ENCODE measurements at places on chromosomes 6 and 20.

GRCh38 chr20:18046535-18046934, 11.2 kb downstream of the OVOL2 start:
- no peak for DNase-seq

GRCh38 chr6:101545191-101545590, 151.7 kb downstream of the GRIK2 start:
- DNase-seq = no peak

- DNase-seq = no peak
Observed at GRCh38 chr6:77245026-77245425, 218.3 kb downstream of the HTR1B start.

- DNase-seq = no peak
Observed at GRCh38 chr20:56359212-56360132, 698 bp downstream of the FAM210B start.

- no peak for DNase-seq
Observed at GRCh38 chr6:31805939-31806469, 762 bp downstream of the LSM2 start.

GRCh38 chr6:37934276-37934675, 114.7 kb downstream of the ZFAND3 start:
- no peak for DNase-seq

DNA sequence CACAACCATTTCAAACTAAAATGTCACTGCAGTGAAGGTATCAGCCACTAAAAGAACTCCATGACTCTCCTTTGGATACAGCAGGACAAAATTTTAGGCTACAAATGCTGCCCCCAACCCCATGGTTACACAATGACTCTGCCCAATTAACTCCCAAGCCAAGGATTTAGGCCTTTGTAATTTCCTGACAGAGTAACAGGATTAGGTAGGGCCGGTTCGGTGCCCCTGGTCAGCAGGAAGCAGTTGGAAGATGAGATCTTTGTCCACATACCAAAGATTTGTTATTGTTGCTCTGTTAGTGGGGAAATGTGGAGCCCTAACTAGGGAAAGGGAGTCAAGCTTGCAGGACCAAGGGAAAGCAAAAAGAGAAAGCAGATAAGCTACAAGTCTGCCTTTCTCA, 26.7 kb upstream of the RIPK1 start:
- DNase-seq = no peak

DNA sequence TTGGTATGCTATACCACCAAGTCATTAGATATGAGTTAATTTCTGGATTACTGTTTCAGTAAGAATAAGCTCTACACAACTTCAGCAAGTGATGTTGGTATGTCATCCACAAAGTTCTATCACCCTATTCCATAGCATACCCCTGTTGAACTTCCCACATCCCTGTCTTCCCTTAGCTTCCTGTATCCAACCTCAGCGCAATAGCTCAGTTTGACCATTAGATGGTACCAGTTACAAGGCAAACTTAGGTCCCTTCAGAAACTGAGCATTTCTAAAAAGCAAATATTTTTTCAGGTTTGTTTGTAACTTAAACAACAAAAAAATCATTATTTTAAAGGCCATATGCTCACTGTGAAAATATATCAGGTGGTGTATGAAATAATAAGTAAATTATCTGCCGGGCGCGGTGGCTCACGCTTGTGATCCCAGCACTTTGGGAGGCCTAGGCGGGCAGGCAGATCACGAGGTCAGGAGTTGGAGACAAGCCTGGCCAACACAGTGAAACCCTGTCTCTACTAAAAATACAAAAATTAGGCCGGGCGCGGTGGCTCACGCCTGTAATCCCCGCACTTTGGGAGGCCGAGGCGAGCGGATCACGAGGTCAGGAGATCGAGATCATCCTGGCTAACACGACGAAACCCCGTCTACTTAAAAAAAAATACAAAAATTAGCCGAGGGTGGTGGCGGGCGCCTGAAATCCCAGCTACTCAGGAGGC, 8.8 kb upstream of the MOG start:
- DNase-seq = no peak

DNA sequence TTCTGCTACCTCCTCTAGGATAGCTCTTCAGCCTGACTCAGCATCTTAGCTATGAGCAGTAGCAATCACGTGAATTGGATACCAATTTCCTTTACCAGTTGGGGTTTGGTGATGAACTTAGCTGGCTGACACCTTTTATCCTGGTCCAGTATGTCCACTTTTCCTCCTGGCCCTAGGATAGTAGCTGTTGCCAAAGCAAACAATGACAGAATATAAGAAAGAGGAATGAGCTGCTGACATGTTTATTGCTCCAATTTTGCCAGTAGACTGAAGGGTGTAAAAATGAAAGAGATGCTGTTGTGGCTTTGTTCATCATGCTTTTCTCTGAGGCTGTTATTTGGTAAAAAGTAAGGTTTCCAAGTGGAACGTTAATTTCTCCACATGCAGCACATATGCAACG, 168.3 kb upstream of the JAG1 start:
- DNase-seq = no peak

GRCh38 chr6:61951586-61951985, 334.4 kb downstream of the KHDRBS2 start:
- no peak for DNase-seq

- DNase-seq = no peak
Observed at GRCh38 chr6:113181164-113181563, 676.0 kb upstream of the MARCKS start.

DNA sequence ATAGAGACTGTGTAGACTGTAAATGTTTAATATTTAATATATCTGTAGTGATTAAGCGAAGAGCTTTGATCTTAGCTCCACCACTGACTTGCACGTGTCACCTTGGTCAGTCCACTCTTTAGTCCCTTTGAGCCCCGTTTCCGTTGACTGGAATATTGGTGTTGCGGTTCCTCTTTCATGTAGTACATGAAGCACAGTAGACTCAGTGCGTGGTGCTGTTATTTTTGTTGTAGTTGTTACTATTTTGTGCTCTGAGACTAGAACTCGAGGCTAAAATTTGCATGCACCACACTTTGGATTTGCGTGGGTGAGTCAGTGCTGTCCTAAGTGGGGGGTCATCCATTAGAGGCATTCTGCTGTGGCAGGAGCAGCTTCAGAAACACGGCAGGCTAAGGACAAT, 291.4 kb downstream of the QKI start:
- DNase-seq = no peak

- no peak for DNase-seq
Observed at GRCh38 chr6:122799140-122799745, 10.2 kb downstream of the SMPDL3A start.

GRCh38 chr6:139984317-139984716, 609.9 kb upstream of the CITED2 start:
- no peak for DNase-seq

GRCh38 chr20:57619051-57619831, 985 bp downstream of the ZBP1 start:
- no peak for DNase-seq

DNA sequence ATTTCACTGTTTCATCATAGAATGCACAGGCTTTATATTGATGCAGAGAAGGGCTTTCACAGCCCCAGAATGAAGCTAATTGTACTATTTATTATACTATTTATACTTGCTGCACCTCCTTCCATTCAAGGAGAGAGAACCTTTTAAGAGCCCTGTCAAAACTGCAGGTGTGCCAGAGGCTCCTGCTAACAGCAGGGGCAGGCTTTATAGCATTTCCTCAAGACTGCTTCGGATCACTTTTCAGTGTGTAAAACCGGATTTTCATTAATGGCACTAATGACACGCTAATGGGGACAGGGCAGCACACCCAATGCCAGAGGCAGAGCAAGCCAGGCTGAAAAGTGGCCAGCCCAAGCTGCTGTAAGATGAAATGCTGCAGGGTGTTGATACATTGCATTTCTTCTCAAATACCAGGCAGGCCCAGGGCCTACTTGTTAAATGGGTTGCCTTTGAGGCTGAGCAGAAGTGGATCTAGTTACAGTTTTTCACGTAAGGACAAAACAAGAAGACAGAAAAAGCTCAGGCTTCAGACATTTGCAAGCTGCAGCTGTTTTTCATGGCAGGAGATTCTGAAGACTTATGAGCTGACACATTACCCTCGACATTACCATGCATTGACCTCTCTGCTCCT, 487.7 kb upstream of the BTBD3 start:
- DNase-seq = no peak

- no peak for DNase-seq
Observed at GRCh38 chr6:170101281-170102035, 189.4 kb downstream of the DLL1 start.

DNA sequence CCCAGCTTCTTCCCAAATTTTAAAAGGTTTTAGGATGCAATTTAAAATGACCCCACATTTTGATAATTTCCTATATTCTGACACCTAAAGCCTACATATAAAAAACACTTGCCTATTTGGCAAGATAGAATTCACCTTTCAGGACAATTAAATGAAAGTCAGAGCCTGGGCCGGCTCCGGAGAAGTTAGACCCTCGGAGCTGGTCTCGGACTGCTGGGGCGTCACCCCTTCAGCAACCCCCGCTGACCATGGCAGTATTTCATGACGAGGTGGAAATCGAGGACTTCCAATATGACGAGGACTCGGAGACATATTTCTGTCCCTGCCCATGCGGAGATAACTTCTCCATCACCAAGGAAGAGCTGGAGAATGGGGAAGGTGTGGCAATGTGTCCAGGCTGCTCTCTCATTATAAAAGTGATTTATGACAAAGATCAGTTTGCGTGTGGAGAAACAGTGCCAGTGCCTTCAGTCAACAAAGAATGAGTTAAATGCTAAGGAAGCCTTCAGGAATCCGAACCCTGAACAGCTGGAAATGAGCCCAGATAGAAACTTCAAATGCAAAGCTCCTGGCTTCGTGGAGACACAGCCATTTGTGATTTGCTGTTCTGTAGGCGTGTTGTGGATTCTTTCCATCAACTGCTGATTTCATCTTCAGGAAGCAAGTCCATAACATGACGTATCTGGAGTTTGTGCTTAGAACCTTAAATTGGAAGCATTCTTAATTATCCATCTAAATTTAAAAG, 16.0 kb downstream of the TCFL5 start:
- no peak for DNase-seq
